ENCODE measurements at places on chromosomes 7 and 10. TPM values are rescaled to one million over a fixed set of nuclear protein-coding genes. Genes with fewer than 3 reads are reported as not detected.

DNA sequence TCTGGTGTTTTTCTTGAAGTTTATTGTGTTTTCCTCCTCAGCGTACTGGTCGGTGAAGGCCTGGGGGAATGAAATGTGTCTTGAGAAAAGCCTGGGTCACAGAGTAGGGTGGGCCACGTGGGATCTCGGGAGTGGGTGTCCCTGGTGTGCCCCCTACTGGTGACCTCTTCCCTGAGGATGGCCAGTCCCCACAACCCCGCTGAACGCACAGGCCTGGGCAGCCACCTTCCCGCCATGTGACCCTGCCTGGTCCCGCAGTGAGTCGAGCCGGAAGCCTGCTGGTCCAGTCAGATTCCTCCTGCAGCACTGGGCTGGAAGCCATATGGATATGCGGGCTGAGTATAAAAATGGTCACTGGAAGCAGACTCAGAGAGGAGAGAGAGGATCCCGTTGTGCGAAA, 52.9 kb upstream of the GNA12 start:
- no peak for DNase-seq

ACTA2 gene
- 207 TPM for polyA plus RNA-seq

C10orf53 gene
- polyA plus RNA-seq: not detected

RET gene
- not detected for polyA plus RNA-seq

DNA sequence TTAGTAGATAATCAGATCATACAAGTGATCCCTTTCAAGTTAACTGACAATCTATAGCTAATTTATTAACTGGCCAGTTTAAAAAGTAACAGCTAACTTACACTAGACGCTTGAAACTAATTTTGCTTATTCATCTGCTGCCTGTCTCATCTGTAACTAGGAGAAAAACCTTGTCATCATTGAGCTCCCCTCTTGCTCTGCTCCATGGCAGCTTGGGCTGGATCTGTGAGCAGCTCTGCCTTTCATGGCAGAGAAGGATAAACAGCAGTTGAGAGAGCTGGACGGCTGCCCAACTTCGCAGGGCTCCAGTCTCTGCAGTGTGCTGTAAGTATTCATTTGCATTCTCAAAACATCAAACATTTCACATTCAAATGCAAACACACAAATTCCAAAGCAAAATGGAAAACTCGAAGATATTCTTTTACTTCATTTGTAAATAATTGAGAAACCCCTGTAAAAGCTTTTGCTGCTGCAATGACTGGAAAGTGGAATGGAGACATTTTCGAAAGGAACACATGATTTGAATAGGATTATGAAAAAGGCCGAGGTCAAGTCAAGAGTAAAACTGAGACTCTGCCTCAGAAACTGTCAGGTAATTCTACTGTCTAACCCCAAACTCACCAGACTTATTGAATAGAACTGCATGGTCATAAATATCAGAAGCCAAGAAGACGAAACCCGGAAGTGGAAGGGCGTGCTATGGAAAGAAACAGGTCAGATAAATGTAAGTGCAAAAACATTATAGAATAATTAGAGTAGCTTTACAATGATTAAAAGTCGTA, 17.6 kb downstream of the SLC35B4 start:
- DNase-seq: peak; percentile 66

- DNase-seq: no peak
Measured at GRCh38 chr10:124627866-124628675, 116.1 kb downstream of the FAM53B start.
